ENCODE measurements at places on chromosomes 16 and 17.

DNA sequence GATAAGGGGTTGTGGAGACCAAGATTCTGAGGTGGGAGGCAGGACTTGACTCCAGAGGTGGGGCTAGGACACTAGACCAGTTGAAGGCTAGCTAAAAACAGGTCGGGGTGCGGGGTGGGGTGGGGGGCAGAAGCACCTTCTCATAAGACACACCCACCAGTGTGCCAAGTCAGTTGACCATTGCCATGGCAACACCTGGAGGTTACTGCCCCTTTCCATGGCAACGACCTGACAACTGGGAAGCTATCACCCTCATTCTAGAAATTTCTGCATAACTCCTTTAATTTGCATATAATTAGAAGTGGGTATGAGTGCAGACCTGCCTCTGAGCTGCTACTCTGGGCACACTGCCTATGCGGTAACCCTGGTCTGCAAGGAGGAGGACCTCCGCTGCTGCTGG lies 53.9 kb upstream of the ALOX12 start:
- H3K36me3 ChIP-seq = no peaks in the 10 kb centered on the region
- H3K4me3 ChIP-seq = no peak overlapping the region
- no peaks in the 10 kb centered on the region for H3K4me1 ChIP-seq
- no peak overlapping the region for H3K27ac ChIP-seq
- no peak for DNase-seq
- peaks cover 2% of the 10 kb centered on the region for H3K27me3 ChIP-seq

GRCh38 chr16:56810954-56811353 lies 54.1 kb upstream of the SLC12A3 start:
- H3K36me3 ChIP-seq = peaks cover 26% of the 10 kb centered on the region
- H3K27me3 ChIP-seq = no peaks in the 10 kb centered on the region
- no peak for DNase-seq
- no peak overlapping the region for H3K27ac ChIP-seq
- no peak overlapping the region for H3K4me3 ChIP-seq

DNA sequence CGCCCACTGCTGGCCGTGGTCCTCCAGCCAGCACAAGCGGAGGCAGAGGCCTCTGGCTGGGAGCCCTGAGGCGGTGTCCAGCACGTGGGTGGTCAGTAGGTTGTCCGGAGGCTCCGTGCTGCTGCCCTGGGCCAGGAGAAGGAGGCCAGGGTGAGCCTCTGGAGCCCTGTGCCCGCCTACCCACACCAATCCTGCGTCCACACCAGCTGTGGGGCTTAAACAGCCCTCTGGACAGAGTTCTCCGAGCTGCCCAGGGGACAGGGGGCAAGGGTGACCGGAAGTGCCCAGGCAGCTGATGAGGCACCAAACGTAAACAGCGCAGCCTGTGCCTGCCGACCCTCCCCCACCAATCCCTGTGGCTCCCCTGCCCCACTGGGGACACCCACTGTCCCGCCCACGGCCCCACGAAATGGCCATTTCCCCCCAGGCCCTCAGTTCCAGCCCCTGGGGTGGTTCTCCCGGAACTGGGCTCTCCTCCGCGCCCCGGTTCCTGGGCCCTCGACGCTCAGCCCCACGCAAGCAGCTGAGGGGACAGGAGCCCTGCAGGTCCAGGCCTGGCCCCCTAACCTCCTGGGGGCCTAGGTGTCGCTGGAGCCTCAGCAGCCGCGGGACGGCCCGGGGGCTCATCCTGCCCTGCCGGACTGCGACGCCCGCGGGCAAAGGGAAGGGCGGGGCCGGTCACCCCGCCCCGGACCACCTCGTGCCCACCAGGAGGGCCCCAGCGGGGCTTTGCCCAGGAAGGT lies 27.9 kb upstream of the DBNDD1 start:
- H3K4me3 ChIP-seq = no peak overlapping the region
- H3K27me3 ChIP-seq = peaks cover 17% of the 10 kb centered on the region
- peaks cover 5% of the 10 kb centered on the region for H3K36me3 ChIP-seq
- no peak overlapping the region for H3K27ac ChIP-seq
- H3K4me1 ChIP-seq = peaks cover 8% of the 10 kb centered on the region

DNA sequence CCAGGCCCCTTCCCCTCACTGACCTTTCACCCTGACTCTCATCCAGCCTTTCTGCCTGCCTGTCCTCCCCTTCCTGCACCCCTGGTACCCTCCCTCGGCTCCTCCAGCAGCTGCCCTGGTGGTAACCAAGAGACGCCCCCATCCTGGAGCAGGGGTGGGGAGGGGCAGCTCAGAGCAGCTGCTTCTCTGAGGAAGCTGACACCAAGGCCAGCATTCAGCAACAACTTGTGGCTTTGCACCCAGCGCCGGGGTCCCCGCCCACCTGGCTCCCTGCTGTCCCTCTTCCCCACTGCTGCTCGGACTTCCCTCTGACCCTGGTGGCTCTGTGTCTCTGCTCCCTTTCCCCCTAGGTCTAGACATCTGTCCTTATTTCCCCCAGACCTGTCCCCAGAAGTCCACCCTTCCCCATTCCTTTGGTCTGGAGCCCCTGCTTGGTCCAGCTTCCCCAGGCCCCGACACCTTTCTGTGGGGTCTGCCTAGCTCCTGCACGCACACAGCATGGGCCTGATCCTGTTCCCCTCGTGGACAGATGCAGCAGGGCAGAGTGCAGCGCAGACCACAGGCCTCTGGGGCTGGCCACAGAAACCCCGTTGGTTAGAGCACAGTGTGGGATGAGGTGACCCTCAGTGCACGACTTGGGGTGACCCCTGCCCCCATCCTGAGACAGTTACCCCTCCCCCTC lies 1.2 kb upstream of the ATP2A1 start:
- H3K36me3 ChIP-seq = peaks cover 18% of the 10 kb centered on the region
- no peak overlapping the region for H3K4me3 ChIP-seq
- peaks cover 14% of the 10 kb centered on the region for H3K4me1 ChIP-seq
- DNase-seq = no peak
- peaks cover 5% of the 10 kb centered on the region for H3K27me3 ChIP-seq
- H3K27ac ChIP-seq = no peak overlapping the region

DNA sequence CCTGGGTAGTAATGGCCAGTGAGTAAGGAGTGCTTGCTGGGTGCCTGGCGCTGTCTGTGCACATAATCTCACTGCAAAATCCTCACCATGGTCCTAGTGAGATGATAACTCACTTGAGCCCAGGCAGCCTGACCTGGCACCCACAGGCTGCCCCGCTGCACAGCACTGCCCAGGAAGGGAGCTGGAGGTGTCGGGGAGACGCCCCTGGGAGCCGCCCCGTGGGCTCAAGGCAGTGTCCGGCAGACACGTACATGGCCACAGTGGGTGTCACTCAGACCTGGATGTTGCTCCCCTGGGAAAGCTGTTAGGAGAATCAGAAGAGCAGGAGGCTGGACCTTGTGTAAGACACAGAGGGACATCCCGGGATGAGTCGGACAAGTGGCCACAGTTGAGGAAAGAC lies 44.2 kb downstream of the BEAN1 start:
- H3K4me3 ChIP-seq = no peak overlapping the region
- no peak for DNase-seq
- peaks cover 16% of the 10 kb centered on the region for H3K4me1 ChIP-seq
- H3K27me3 ChIP-seq = peaks cover 25% of the 10 kb centered on the region
- no peaks in the 10 kb centered on the region for H3K36me3 ChIP-seq

- H3K4me3 ChIP-seq = no peak overlapping the region
- peaks cover 18% of the 10 kb centered on the region for H3K4me1 ChIP-seq
- peaks cover 2% of the 10 kb centered on the region for H3K36me3 ChIP-seq
These were observed 14.4 kb downstream of the OR1A1 start for GRCh38 chr17:3221850-3222249.

DNA sequence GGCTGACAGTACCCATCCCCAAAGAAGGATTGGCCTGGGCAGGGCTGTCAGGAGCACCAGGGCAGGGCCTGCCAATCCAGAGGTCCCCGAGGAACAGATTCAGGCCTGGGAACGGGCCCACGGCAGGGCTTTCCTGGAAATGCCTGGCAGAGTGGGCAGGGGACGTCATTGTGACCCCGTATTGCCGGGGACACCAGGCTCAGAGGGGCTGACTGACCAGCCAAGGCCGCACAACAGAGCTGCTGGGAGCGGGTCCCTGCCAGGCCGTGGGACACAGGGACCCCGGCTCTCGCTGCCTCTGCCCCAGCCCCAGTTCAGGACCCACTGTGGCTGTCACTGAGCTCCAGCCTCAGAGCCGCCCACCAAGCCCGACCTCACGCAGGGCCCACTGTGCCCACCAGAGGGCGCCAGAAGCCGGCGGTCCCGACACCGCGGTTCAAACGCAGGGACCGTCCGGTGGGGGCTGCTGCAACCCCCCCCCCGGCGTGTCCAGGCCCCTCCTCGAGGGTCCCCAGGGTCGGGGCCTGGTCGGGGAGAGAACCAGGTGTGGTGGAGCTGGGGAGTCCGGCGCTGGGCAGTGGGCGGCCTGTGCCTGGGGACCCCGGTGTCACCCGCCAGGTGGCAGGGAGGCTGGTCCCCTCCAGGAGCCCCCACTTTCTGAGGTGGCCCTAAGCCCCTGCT lies 15.2 kb upstream of the SSTR5 start:
- H3K4me1 ChIP-seq = no peaks in the 10 kb centered on the region
- H3K27ac ChIP-seq = no peak overlapping the region
- DNase-seq = no peak
- H3K4me3 ChIP-seq = no peak overlapping the region
- H3K36me3 ChIP-seq = no peaks in the 10 kb centered on the region
- peaks cover 7% of the 10 kb centered on the region for H3K27me3 ChIP-seq

GRCh38 chr17:77677211-77677610 lies 281.3 kb upstream of the TNRC6C start:
- no peak overlapping the region for H3K4me3 ChIP-seq
- H3K27ac ChIP-seq = no peak overlapping the region
- peaks cover 2% of the 10 kb centered on the region for H3K27me3 ChIP-seq
- DNase-seq = no peak
- H3K4me1 ChIP-seq = no peaks in the 10 kb centered on the region

DNA sequence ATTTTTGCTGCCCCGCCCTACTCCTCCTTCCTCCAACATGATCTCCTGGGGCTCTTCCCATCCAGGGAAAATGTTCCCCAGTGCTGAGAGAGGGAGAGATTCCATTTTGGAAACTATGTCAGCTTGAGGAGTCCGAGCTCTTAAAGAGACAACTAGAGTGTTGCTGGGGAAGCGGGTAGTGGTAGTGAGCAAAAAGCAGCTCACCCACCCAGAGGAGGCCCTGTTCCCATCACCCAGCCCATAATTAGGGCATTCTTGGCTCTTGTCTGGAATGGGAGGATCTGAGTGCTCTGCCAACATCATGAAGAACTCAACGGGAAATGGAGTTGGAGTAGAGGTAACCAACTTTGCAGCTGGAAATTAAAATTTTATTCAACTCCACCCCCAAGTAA lies 9.1 kb upstream of the MSL1 start:
- DNase-seq = no peak
- no peaks in the 10 kb centered on the region for H3K36me3 ChIP-seq
- no peaks in the 10 kb centered on the region for H3K27me3 ChIP-seq
- H3K4me1 ChIP-seq = peaks cover 56% of the 10 kb centered on the region
- no peak overlapping the region for H3K4me3 ChIP-seq

- peaks cover 2% of the 10 kb centered on the region for H3K27me3 ChIP-seq
- DNase-seq = no peak
These were observed 6.8 kb downstream of the SLC6A2 start for GRCh38 chr16:55662644-55663031.

DNA sequence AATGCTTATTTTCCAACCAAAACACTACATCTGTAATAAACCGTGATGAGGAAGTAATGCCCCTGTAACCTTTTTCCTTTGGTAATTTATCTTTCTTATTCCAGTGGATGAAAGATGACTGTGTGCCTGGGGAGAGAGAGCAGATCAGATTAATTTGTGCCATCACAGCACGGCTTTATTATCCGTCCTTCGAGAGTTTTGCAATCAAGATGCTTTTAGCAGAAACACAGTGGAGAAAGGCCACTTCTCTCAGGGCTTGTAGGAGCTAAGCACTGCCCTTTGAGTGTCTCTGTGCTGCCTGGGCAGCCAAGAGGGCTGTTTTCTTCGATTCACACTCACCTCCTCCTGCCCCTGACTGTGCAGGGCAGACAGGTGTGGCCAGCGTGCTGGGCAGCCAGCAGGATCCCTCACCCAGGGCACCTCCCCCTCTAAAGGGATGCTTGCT lies 190.2 kb downstream of the PRKCA start:
- H3K27ac ChIP-seq = no peak overlapping the region
- DNase-seq = no peak
- no peak overlapping the region for H3K4me3 ChIP-seq
- peaks cover 2% of the 10 kb centered on the region for H3K27me3 ChIP-seq

GRCh38 chr17:76219670-76220383 lies 20.5 kb downstream of the RNF157 start:
- no peak overlapping the region for H3K27ac ChIP-seq
- no peaks in the 10 kb centered on the region for H3K27me3 ChIP-seq
- H3K4me1 ChIP-seq = no peaks in the 10 kb centered on the region
- no peaks in the 10 kb centered on the region for H3K36me3 ChIP-seq
- no peak overlapping the region for H3K4me3 ChIP-seq

GRCh38 chr17:73255671-73256181 lies 6.0 kb downstream of the CPSF4L start:
- H3K36me3 ChIP-seq = no peaks in the 10 kb centered on the region
- H3K4me1 ChIP-seq = peaks cover 2% of the 10 kb centered on the region
- H3K4me3 ChIP-seq = no peak overlapping the region
- DNase-seq = peak; percentile 51

GRCh38 chr17:77054936-77055335 lies 85.8 kb upstream of the SEC14L1 start:
- H3K4me3 ChIP-seq = no peak overlapping the region
- no peak for DNase-seq
- H3K27me3 ChIP-seq = peaks cover 32% of the 10 kb centered on the region

DNA sequence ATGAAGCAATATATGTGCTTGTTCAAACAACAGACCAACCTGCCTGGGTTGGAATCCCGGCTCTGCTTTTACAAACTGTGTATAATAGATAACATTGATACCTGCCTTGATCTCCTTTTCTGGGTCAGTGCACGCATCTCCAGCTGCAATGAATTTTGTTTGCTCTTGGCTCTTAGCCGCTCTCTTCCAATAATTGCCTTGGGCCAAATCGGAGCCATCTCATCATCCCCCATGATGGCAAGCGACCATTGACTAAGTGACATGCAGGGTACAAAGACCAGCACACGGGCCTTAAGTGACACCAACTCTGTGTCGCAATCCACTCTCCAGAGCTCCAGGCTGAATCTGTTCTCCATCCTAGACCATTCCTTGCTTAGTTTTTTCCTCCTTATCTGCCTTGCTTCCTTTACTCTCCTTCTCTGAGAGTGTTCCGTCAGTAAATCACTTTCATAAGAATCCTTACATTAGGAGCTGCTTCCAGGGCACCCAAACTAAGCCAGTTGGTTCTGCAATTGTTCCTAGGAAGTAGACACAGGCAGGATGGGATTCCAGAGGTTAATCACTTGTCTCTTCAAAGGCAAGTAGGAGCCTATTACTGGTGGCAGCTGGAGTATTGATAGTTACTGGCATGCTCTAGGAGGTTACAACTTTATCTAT lies 134.2 kb downstream of the ABCA8 start:
- H3K27ac ChIP-seq = no peak overlapping the region
- H3K4me1 ChIP-seq = no peaks in the 10 kb centered on the region
- no peak overlapping the region for H3K4me3 ChIP-seq
- H3K36me3 ChIP-seq = no peaks in the 10 kb centered on the region

Data from activated B cell treated with CpG ODN at 0.5 μM for 24 hours (primary cell).